ENCODE measurements at places on chromosomes 6 and 20.

DNA sequence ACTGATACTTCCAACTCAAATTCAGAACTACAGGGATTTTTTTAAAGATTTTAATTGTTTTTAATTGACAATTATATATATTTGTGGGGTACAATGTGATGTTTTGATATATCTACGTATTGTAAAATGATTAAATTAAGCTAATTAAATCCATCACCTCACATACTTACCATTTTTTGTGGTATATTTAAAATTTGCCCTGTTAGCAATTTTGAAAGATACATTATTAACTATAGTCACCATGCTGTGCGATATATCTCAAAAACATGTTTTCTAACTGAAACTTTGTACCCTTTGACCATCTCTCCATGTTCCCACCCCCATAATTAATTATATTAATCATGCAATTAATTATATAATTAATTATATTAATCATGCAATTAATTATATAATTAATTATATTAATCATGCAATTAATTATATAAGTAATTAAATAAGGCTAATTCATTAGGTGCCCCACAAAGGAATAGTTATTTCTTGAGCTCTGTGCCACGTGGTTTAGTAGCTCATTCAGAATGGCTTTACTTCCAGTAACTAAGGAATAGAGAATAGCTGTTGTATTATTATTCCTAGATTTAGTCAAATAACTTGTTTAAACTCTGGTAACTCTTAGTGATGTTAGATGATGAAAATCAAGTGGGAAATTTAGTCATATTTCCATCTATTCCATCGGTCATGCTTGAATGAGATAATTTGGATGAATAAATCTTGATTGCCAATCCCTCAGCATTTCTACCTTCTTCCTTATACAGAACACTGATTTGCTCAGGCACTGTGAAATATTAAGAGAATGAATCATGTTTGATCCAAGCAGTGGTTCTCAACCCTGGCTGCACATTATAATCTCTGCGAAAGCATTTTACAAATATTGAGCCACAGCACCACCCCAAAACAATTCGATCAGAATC is 25.1 kb downstream of the LOC128125822 start:
- DNase-seq: no peak

- DNase-seq: no peak
These were observed 401 bp upstream of the PHF3 start for GRCh38 chr6:63635215-63635587.

DNA sequence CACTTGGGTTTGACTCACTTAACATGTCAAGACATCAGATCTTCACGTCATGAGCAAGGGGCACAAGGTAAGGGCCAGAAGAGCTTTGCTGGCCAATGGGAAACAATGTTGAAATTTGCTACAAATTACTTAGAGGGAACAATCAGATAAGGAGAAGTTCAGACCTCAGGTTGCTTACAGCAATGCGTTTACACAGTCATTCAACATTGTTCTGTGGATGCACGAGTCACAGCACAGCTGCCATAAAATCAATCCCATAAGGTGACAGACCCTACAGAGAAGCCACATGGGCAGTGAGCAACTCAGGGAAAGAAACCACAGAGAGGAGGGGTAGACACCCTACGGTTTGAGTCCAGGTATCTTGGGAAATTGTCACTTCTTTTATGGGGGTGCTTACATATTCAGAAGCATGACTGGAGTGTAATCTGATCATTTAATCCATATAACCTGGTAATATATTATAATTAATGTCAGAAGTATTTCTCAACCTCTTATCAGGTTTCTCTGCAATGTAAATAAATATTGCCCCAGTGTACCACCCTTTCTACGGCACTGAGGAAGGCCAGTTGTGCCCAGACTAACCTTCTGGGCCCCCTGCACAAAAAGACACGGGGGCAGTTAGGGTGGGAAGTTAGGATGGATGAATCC is 2.3 kb upstream of the SLC22A2 start:
- DNase-seq: no peak

DNA sequence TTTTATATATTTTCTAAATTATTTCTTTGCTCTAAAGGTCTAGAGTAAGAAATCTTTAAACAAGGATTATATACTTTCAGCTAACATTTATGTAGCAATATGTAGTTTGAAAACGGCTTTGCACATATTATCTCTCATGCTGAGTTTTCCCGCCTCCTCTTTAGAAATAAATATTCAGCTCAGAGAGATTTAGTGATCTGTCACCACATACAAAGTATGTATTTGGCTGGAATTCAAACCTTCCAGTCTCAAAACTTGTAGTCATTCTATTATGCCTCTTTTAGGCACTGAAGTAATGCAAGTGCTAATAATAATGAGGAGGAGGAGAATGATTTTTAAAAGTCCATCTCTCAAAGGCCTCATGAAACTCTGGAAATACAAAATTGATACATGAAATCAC is 525.0 kb downstream of the GRIK2 start:
- no peak for DNase-seq

DNA sequence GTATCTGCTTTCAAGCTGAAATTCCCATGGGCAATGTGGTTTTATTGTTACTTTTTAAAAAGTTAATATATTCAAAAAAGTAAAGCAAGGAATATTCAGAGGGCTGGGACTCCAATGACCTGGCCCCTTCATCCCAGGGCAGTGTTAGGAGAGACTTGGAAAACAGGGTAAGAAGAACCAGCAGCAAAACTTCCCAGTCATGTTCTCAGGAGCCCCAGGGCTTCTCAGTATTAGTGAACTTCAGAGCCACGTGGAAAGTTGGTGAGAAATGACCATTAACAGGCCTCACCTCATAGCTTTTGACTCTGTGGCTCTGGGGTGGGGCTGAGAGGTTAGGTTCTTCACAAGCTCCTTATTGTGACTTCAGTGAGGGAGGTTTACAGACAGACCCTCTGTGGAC is 230.4 kb upstream of the KCNG1 start:
- no peak for DNase-seq

- peak; percentile 29 for DNase-seq
These were observed 26.3 kb downstream of the ALDH5A1 start for GRCh38 chr6:24520929-24521546.

DNA sequence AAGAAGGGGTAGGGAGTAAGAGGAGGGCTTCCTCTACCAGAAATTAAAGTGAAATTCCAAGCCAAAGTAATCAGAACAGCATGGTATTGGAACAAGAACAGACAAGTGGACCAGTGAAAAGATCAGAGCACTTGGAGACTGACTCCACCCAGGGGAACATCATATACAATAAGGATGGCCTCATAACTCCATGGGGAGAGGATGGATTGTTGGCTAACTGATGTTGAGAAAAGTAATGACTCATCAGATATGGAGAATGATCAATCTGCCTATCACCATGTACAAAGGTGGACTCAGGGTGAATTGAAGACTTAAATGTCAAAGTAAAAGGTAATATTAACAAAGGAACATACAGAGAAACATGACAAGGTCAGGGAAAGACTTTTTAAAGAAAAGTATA is 12.8 kb downstream of the SLC22A3 start:
- DNase-seq: no peak

DNA sequence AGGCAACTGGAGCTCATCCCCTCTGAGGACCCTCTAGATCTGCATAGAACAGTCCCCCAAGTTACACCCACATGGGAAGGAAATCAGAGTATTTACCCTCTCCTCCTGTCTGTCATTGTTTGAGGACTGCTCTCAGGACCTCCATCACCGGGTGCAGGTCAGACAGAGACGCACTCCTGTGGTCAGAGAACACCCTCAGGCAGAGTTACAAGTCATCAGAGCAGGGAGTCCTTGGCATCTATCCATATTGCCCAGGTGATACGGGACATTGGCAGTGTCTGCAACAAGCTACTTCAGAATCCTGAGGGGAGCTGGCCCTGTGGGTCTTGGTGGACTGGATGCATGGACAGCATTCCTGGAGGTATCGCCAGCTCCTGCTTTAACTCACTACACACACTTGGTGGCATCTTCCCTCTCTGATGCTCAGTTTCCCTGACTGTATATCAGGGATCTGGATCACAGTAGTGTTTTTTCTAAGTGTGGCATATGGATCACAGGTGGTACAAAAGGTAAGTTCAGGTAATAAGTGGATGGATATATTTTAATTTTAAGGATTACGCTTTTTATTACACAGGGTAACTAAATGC is 15.1 kb upstream of the ISM1 start:
- DNase-seq: no peak

GRCh38 chr6:159977904-159978268 is 9.0 kb downstream of the IGF2R start:
- DNase-seq: no peak

DNA sequence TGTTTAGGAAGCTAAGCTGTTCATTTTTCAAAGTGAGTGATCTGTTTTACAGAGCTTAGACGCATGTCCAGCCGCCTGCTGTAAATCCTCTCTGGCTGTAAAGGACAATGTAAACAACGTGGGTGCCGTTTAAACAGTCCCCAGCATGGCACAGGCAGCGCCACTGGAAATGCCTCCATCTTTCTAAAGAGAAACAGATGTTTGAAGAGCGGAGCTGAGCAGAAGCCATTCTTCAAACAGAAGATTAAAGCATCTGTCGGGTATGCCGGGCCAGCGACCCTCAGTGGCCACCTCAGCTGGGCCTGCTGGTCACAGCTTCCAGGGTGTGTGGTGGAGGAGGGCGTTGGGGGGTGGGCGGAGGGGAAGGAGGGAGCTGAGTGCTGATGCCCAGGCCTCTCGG is 138.6 kb downstream of the ERMARD start:
- DNase-seq: no peak

GRCh38 chr20:32560989-32561830 is 23.9 kb downstream of the NOL4L start:
- DNase-seq: no peak

GRCh38 chr20:36483919-36484808 is 57.2 kb upstream of the MYL9 start:
- no peak for DNase-seq

GRCh38 chr6:36515844-36516243 is 31.4 kb downstream of the STK38 start:
- no peak for DNase-seq

DNA sequence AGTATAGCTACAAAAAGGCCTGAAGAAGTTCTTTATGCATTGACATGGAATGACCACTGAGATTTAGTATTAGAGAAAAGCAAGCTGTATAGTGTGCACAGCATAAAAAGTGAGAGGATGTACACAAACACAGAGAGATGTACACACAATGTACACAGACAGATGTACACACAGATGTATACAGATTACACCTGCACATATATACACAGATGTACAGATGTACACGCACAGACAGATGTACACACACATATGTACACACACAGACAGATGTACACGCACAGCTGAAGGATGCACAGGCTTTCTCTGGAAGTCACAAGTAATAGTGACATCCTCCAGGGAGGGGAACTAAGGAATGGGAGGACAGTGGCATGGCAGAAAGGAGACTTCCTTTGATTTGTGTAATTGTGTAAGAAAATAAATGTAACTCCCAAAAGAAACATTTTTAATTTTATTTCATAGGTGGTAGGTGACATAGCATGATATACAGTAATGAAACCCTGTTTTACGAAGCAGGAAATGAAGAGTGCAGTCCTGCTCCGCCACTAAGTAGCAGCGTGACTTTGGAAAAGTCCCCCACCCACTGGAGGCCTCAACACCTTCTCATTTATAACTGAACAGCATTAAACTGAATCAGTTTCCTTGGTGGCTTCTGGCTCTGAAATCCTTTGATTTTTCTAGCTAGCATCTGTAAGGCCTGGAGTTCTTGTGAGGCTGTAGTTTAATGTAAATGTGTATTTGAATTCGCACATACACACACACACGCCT is 14.1 kb downstream of the NFATC2 start:
- peak; percentile 4 for DNase-seq

GRCh38 chr6:109315341-109316110 is 66.7 kb downstream of the CD164 start:
- DNase-seq: peak; percentile 64

- no peak for DNase-seq
These were observed 10.6 kb downstream of the ACSS2 start for GRCh38 chr20:34887023-34887422.

DNA sequence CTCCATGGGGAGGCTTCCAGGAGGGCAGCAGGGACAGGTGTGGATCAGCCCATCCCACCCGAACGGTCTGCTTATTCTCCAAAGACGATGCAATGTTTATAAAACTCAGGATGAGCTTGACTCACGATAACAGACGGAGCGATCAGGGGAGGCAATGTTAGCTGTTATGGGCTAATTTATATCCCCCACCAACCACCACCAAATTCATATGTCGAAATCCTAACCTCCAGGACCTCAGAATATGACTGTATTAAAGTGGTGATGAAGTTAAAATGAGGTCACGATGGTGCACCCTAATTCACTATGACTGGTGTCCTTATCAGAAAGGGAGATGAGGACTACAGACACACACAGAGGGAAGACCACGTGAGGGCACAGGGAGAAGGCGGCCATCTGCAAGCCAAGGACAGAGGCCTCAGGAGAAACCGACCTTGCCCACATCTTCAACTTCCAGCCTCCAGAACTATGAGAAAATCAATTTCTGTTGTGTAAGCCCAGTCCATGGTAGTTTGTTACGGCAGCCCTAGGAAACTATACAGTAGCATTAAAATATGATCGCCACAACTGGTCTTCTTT is 7.0 kb downstream of the ADTRP start:
- no peak for DNase-seq

DNA sequence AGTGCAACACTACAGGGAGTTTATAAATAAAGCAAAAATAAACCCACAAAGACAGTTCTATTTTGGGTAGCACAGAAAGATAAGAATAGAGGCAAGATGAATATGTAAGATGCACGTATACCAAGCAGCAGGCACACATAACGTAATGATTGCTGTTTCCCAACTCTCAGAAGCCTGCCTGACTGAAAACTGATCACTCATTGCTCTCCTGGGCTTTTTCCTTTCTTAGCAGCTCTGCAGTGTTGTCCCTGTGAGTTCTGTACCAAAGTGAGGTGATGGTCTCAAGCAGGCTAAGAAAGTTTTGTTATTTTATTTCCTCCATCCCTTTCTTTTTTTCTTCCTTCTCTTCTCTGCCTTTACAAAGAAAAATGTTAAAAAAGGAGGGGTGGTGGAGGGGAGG is 522.0 kb upstream of the MAN1A1 start:
- no peak for DNase-seq

- DNase-seq: no peak
These were observed 251.0 kb upstream of the NRSN1 start for GRCh38 chr6:23875006-23875405.

DNA sequence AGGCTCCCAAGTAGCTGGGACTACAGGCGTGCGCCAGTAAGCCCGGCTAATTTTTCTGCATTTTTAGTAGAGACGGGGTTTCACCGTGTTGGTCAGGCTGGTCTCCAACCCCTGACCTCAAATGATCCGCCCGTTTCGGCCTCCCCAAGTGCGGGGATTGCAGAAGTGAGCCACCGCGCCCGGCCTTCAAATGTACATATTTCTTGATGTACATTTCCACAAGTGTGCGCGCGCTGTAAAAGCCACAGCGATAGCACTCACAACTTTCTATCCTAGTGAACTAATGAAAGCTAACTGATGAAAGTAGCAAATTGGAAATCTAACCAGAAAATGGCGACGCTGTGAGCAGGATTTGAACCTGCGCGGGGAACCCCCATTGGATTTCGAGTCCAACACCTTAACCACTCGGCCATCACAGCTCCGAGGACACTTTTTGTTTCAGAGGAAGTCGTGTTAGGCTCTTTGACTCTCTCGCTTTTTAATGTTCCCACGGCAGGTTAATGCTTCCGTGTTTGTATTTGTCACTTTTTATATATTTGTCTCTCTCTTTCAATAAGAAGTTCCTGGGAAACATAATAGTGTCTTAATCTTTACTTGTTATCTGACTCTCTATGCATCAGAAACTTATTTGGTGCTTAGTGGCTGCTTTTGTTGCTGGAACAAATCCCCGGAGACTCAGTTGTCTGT is 199.4 kb upstream of the ZNF184 start:
- DNase-seq: no peak

Measured in right hindlimb (tissue), 1 donor.